GM13976 (cell line): ENCODE measurements at places on chromosomes 6 and 20.

DNA sequence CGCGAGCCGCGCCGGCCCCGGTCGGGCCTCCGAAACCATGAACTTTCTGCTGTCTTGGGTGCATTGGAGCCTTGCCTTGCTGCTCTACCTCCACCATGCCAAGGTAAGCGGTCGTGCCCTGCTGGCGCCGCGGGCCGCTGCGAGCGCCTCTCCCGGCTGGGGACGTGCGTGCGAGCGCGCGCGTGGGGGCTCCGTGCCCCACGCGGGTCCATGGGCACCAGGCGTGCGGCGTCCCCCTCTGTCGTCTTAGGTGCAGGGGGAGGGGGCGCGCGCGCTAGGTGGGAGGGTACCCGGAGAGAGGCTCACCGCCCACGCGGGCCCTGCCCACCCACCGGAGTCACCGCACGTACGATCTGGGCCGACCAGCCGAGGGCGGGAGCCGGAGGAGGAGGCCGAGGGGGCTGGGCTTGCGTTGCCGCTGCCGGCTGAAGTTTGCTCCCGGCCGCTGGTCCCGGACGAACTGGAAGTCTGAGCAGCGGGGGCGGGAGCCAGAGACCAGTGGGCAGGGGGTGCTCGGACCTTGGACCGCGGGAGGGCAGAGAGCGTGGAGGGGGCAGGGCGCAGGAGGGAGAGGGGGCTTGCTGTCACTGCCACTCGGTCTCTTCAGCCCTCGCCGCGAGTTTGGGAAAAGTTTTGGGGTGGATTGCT lies 1.3 kb downstream of the VEGFA start:
- peak; percentile 76 for DNase-seq

DNA sequence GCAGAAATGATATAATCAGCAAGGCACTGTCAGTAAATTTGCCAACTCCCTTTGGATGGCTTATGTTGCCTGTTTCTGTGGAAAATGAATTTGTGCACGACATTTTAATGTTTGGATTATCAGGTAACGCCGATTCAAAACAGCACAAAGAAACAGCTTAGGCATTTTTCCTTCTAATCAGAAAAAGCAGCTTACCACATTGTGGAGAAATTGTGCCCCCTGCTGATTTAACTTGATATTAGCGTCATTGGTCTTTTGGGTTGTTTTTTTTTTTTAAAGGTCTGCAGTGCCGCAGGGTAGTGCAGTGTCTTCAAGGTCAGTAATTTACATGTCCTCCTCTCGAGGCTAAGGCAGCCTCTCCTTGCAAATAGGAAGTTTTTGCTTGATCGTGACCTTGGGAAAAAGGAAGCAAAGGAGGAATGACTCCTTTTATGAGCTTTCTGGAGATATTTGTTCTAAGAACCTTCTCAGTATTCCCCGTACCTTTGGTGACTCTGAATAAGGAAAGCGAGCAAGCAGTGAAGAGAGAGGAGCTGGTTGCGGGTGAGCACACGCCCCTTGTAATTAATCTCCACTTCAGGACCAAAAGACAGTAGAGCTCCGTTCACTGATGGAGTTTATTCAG lies 79.1 kb downstream of the ELOVL4 start:
- DNase-seq, result peak; percentile 52

GRCh38 chr6:106748547-106749207 lies 119.3 kb downstream of the QRSL1 start:
- no peak for DNase-seq

DNA sequence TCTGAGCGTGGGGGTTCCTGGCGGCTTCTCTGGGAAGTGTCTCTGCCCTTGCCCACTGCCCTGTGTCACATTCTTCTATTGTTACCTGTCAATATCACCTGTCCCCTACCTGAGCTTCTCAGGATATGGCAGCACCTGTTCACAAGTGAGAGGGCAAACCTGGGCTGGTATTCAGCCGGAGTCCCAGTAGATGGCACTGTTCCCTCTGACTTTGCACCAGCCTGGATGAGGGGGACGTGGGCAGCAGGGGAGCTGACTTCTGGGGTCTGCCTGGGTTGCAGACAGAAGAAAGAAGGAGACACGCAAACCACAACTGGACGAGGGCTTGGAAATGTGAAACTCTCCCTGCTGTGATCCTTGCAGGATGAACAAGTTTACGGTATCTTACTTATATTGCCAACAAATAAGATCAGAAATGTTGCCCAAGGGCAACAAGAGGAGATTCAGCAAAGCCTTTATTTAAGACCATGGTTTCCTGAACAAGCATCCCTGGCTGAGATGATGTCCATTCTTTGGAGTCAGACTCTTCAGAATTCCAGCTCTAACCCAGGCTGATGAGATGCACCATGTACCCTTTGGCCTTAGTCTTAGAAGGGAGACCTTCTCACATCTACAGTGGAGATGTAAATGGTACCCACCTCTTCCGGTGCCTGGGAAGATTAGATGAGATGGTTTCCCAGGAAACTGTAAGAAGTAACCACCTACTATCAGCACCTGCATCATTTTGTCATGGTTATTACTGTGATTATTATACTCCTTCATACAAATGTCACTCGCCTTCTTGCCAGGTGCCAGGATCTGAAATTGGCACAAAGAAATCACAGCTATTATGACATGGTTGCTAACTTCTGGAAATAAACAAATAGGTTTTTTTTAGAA lies 400.0 kb upstream of the CDH4 start:
- no peak for DNase-seq

DNA sequence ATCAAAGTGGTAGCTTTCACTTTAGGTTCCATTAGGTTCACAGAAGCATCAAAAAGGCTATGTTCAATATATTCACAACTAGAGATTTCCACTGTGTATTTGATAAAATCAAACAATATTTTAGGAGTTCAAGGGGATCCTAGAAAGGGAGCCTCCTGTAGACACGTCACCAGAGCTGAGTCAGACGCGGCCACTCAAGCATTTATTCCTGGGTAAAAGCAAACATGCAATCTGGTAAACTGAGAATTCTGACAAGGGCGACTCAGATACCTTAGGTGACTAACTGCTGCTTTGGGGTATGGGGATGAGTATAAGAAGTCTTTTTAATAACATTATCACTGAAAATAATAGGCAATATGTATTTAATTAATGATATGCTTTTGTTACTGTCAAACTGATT lies 118.7 kb upstream of the HMGN3 start:
- no peak for DNase-seq
